ENCODE measurements at places on chromosomes 5 and 9.

GRCh38 chr5:160023007-160023907, 14.3 kb downstream of the TTC1 start:
- no peak for DNase-seq

- no peak for DNase-seq
These were observed 20.1 kb downstream of the CLPTM1L start for GRCh38 chr5:1324719-1325190.

- DNase-seq = no peak
These were observed 130.9 kb upstream of the TMEM161B start for GRCh38 chr5:88399561-88399960.

DNA sequence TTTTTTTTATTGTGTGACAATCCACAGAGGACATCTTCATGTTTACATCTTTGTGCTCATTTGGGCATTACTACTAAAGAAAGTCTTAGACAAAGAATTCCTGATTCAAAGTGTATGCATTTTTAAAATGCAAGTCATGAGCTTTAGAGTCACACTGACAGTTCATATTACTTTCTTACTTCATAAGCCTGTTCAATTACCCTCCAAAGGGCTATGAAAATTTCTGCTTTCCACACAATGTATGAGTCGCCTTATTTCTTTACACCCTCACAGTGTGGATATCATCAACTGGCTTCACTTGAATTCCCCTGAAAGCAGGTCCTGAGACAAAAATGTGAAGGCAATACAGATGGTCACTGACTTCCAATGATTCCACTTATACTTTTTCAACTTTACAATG, 280.4 kb upstream of the PTGER4 start:
- no peak for DNase-seq

DNA sequence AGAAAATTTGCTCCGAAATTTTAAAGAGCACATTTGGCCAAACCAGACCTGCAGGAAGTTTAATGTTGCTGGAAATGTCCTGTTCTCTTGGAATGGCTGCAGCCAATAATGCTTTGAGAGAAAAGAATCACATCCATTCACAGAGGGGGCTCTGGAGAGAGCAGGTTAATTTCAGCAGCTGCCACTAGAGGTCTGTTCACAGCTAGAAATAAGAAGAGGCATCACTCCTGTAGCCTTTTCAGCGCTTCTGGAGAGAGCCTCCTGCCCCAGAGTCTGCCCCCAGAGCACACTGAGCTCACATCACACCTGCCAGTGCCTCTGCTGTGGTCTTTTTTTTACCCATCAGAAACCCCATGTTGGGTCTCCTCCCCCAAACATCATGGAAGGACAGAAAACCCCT, 124.8 kb upstream of the RAD23B start:
- no peak for DNase-seq

Data from effector CD4-positive, alpha-beta T cell (primary cell).